ENCODE measurements at places on chromosomes 5 and 9.

DNA sequence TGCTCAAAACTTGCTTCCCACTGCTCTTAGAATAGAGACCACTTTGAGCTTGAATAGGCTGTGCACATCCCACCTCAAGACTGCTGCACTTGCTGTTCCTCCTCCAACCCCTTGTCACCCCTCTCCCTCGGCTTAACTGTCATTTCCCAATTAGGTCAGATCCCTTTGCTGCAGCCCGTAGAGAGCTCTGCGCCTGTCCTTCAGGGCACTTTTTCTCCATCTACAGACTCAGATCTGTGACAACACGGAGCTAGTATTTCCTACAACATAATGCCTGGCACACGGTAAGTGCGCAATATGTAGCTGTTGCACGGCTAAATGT is 485 bp upstream of the HABP4 start:
- no peak for DNase-seq

DNA sequence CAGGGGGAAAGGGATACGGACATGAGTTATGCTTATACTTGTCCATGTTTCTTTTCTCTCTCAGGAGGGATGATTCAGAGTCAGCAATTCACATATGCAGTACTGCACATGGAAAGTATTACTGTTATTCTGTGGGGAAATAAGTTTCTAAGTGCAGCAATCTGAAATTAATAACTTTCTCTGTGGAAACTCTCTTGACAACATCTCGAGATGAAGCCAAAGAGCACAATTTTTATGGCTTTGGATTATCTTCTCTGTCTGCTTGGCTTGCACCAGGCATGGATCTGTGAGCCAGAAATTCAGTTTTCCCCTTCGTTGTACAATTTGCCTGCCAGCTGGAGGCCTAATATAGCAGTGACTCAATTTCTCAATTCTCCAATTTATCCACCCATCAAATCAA is 2.5 kb upstream of the NDFIP1 start:
- no peak for DNase-seq

GRCh38 chr5:76402251-76402885 is 717 bp upstream of the IQGAP2 start:
- no peak for DNase-seq

DNA sequence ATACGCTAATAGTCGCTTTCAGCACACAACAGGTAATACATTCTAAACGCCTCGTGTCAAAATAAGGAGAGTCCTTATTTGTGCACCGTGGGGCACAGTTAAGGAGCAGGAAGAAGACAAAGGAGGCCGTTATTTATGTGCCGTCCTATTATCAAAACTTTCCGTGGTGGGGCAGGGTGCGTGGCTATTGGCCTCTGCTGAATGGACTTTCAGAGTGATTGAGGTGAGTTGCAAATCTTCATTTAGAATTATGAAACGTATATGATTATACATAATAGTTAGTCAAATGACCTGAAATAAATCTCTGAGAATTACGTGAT is 833 bp downstream of the C5orf24 start:
- DNase-seq: peak; percentile 12

DNA sequence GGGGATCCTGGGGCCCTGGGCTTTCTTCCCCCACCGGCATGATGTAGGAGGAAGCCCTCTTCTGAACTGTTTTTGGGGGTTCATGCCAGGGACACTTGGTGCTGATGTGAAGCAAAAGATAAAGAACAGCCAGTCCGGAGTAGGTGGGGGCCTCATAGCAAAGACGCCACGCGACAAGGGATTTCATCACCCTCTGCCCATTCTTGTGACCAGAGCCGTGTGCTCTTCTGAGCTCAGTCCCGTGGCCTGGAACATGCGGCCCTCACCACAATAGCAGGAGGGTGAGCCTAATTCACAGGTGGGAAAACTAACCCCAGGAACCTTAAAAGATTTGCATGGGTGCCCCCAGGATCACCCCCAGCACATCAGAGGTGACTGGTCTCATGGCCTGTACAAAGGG is 225.9 kb downstream of the HSPA4 start:
- DNase-seq: no peak

GRCh38 chr9:117135501-117136098 is 279.3 kb downstream of the ASTN2 start:
- DNase-seq: no peak

DNA sequence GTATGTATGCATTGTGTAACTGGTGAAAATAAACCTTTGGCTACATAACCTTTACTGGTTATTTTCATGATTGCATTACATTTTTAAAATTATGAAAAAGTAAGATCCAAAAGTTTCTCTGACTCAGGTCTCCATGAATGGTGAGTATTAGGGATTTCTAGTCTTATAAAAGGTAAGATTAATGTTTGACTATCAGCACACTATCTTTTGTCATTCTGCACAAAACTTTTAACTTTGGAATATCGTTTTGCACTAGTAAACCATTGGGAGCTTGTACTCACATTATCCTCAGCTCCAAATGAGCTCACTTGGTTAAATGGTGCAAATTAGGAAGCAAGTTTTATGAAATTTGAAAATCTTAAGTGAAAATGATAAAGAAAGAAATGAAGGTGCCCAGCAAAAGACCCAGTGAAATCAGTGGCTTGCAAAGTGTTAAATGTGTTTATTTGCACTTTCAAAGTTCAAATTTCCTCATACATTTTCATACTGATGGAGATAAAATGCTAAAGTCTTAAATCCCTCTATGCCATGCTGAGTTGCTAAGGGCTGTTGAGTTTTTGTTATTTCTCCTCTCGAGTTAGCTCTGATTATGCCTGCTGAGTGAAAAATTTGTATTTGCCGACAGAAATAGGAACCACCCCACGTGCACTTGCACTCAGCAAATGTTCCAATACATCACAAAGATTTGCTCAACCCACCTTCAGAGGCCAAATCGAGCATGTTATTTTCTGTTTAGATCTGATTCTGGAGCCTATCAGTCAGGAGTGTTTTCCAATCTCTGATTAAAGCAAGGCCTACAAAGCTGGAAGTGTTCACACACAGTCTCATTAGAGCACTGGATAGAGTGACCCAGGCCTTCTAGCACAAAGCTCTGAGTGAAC is 885.7 kb downstream of the NR2F1-AS1 start:
- no peak for DNase-seq

GRCh38 chr5:44089424-44090144 is 299.6 kb downstream of the FGF10 start:
- no peak for DNase-seq

- DNase-seq: no peak
These were observed 173.7 kb downstream of the NFIB start for GRCh38 chr9:14140096-14140697.

DNA sequence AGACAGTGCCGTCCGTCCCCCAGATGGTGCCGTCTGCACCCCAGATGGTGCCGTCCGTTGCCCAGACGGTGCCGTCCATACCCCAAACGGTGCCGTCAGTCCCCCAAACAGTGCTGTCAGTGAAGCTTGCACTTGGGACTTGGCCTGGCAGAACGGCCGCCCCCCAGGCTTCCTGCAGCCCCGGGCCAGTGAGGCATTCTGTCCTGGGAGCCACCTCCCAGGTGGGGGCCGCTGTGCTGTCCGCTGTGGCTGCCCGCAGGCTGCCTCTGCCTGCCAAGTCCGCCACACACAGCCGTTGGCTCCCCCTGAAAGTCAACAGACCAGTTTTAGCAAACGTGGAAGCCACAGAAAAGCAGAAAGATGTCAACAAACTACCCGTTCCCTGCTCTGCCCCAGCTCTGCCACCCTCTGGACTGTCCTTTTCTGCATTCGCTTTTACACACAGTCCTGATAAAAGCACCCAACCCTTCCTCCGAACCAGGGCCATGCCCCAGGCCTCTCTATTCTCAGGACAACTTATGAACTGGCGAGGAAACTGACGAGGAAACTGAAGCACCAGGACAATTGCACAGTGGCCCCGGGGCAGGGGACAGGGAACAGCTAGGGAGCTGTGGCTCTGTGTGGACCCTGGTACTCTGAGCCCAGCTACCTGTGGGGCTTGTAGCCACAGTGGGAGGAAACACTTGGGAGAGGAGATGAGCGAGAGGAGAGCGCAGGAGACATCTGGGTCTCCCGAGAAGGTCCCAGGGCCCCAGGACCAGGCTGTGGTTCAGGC is 39.6 kb upstream of the RXRA start:
- DNase-seq: no peak

GRCh38 chr9:96299823-96300222 is 2.2 kb downstream of the HSD17B3 start:
- DNase-seq: no peak

DNA sequence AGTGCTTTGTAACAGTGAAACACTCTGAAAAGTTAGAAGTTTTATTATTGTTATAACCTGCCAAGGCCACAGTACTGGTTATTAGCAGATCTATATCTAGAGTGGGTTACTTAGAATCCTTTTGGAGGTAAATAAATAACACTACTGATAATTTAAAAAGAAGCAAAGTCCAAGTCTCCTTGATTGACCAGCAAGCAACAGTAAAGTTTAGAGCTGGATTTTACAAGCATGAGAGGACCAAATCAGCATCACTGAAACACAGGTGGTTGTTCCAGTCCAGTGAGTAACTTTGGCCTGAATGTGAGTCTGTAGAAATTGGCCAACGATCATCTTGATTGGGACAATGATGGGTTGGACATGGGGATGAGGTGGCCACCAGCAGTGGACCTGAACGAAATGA is 77.2 kb upstream of the AGXT2 start:
- no peak for DNase-seq

GRCh38 chr5:77223653-77224052 is 13.2 kb downstream of the PDE8B start:
- DNase-seq: no peak

GRCh38 chr9:22010866-22011625 is 1.9 kb upstream of the CDKN2B start:
- DNase-seq: no peak

DNA sequence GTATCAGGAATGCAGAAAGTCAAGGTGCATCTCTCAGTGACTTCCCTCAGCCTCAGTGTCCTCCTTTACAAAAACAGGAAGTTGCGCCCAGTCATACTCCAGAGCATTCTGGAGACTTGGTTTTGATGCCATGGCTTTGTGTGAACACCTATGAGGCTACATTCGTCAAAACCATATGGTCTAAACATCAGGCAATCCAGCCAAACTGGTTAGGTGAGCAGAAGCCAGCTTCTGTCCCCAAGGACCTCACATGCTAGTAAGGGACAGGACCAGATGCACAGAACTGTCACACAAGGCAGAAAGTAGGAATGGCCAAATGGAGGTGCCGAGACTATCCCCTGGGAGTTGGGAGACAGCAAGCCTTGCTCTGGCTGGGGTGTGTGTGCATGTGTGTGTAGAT is 217.2 kb downstream of the MELK start:
- DNase-seq: no peak

DNA sequence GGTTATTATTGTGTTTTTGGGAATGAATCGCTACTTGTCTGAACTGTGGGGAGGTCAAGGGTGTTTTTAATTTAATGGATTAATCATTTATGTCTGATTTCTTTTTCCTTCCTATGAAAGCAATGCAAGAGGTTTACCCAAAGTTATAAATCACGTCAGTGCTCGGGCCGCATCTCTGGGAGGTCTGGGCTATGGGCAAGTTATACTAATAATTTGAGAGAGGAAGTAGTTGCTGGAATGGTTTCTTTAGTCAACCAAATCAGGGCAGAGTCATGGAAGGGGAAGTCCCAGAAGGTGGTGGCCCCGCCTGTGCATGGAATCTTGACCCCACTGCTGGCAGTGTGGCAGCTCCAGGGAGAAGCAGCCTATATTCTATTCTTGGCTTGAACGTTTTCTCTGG is 180.2 kb downstream of the HSPA4 start:
- DNase-seq: no peak

- DNase-seq: no peak
These were observed 13.8 kb downstream of the WDR31 start for GRCh38 chr9:113326230-113326629.

GRCh38 chr9:76618762-76619161 is 145.5 kb upstream of the PCA3 start:
- no peak for DNase-seq

DNA sequence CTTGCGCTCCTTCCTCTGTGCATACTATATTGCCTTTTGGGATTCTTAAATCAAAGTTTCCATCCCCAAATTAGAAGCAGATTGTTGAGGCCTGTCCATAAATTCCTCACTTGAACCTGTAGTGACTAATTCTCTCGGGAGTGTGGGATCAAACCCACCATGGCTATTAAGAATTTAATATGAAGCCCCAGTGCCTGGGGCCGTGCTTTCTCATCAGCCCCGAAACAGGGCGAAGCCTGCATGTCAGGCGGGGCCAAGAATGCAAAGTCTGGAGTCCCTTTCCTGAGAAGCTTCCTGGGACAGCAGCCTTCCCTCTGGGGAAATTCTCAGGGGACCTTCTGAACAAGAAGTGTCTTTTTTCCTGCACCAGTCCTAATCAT is 29.3 kb upstream of the FAT2 start:
- no peak for DNase-seq

DNA sequence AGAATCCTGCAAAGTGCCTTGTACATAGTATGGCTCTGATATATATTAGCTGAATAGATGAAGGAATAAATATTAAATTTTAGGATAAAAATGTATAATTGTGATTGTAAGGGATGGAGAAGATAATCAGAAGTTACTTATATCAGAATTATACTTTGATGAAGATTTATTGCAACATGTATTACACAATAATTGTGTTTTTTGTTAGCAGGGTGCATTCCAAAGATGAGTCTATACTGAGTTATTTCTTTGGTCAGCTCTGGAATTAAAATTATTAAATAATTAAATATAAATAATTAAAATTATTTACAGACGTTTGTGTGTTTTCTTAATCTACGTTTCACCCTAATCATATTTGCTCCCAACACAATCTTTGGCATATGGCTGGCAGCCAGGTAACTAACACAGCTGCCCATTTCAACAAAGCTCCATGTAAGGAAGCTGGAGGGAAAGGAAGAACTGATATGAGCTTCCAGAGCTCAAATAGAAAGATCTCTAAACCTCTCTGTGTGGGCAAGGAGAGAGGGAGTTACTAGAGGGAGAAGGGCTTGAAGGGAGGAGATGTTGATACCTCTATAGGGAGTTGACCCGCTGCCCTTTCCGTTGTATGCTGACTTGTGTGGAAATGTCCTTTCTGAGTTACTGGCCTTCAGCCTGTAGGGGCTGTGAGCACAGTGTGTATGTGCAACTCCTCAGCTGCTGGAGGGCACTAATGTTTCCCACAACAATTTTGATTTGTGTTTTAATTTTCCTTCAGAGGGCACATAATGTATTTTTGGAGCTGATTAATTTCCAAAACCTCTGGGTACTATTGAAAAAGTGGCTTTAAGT is 403.4 kb downstream of the MAN2A1 start:
- DNase-seq: no peak

DNA sequence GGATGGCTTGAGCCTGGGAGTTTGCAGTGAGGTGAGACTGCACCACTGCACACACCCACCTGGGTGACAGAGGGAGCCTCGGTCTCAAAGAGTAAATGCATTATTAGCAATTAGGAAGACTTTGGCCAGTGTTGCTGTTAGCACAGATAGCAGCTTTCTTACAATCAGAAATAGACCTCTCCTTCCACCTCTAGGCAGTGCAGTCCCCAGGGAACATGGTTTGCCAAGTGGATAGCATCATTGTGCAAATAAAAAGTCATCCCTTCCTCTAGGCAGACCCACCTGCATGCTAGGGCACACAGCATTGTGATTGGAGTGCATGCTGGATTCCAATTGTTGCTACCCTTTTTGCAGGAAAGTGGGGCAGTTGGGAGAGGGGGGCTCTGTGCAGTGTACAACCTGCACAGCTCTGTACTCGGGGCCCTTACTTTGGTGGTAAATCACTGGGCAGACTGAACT is 77.9 kb upstream of the KLF9 start:
- DNase-seq: no peak
